Right atrium auricular region (tissue), 2 donors: ENCODE measurements at places on chromosomes 6 and 20. TPM values are rescaled to one million over a fixed set of nuclear protein-coding genes. Genes with fewer than 3 reads are reported as not detected.

GRCh38 chr6:39300739-39301138 lies 13.5 kb downstream of the KCNK17 start:
- no peak for DNase-seq

DNA sequence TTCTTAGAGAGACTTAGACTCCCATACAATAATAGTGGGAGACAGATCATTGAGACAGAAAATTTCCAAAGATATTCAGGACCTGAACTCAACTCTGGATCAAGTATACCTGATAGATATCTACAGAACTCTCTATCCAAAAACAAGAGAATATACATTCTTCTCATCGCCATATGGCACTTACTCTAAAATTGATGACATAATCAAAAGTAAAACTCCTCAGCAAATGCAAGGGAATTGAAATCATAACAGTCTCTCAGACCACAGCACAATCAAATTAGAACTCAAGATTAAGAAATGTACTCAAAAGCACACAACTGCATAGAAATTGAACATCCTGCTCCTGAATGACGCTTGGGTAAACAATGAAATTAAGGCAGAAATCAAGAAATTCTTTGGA lies 28.7 kb downstream of the PERP start:
- DNase-seq, result no peak

GRCh38 chr6:43749461-43749860 lies 20.6 kb upstream of the VEGFA start:
- no peak for DNase-seq

GRCh38 chr6:157533048-157533871 lies 152.3 kb downstream of the ZDHHC14 start:
- no peak for DNase-seq

DNA sequence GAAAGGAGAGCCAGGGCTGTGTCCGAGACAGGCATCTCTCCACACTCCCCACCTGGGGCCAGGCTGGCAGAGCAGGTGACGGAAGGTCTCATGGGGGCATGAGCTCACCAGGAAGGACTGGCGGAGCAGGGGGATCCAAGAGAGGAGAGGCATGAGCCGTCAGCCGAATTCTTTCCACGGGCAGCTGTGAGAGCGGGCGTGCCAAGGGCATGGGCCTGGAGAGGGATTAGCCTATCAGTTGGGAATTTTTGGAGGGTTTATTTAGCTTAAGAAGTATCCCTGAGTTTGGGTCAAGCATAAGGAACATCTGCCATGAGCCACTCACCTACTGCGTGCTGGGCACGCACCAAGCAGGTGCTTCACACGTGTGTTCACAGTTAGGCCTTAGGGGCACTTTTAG lies 60.2 kb upstream of the ZNFX1 start:
- DNase-seq, result no peak

DNA sequence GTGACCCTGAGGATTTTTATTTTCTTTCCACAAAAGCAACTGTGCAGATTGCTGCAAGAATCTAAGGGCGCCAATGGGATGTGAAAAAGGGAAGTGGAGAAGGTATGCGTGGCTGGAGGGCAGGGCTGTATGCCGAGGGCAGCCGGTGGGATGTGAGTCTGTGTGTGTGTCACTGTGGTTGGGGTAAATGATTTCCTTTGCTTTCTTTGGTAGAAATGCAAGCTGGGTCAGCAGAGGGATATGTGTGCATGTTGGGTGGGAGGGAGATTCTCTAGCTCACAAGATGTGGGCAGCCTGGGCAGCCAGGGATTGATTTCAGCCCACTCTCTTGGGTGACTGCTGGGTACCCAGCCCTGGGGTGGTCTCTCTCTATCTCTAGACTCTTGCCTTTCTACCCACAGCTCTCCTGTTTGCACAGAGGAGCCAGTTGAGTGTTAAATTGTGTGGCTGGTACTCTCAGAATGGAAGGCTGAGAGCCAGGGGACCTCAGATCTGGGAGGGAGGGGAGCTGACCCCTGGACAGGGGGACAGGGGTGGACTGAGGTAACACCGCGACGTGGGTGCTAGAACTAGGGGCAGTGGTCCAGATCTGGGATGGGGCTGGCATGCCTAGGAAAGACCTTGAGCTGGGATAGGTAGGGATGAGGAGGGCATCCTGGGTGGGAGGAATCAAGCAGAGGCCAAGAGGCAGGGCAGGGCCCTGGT lies 136.8 kb upstream of the RNF24 start:
- DNase-seq, result no peak

DNA sequence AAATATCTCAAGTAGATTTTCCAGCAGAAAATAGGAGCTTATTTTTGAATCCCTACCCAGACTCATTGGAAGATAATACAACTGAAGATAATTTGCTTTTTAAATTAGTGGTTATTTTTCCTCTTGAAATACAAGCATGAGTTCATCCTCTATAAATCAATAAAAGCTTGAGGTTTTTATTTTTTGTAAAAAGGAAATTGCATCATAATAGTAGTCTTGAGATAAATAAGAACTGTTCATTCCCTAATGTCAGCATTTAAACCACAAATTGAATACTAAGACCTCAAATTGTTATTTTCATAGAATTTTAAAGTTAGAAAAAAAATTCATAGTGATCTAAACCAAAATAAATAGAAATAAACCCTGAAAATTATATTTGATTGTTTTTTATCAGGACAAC lies 719.1 kb downstream of the CD109 start:
- no peak for DNase-seq

DNA sequence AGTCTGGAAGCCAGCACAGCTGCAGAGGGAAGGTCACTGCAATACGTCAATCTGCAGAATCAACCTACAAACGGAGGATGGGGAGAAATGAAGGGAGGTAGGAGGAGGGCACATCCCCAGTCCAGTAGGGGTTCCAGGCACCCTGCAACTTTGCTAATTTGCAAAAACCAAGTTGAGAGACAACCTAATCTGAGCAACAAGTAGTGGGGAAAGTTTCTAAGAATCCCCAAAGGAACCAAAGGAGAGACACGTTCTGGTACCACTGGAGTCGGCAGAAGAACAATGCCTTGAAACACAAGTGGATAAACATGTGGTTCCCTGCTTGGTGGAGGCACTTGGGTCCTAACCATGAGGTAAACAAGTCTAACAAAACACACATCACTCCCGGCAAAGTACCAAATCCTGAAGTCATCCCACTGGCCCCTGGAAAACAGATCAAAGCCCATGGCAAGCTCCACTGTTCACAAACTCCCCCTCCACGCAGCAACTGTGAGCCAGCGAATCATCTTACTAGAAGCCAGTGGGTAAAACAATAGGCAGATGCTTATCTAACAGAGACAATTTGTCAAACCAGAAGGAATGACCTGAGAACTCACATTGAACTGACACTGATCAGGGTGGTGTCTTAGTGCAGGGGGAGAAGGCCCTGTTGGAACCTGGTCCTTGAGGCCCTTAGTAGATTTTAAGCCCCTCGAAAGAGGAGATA lies 4.7 kb downstream of the MRPS18A start:
- no peak for DNase-seq

DNA sequence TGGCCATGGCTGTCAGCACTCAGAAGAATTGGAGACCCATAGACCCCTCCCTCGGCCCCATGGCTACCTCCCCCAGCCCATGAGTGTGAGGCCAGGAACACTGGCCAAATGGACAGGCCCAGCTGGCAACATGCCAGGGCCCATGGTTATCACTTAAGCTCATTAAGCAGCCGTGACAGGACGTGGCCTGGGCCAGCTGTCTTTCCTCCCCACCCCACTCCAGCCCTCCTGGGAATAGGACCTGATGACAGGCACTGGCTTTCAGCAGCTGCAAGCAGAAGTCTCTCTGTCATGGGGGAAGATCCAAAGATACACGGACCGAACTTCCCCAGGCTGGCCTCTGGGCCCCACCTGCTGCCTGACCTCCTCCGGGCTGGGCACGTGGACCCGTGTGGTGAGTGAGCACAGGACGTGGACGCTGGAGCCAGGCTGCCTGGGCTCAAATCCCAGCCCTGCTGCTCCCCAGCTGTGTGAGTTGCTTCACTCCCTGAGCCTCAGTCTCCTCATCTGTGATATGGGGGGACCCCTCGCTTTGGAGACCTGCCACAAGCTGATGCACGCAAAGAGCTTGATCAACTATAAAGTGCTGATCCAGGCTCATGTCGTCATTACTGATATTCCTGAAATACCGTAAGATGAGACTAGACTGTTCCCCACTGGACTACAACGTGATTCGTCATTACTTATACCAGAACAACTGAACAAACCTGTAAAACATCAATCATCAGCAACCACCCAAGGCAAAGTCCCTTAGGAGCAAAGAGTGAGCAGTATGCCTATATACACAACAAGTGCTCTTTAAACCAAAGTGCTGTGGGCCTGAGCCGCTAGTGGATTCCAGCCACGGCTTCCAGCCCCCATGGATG lies 22.0 kb upstream of the VSTM2L start:
- peak; percentile 67 for DNase-seq

GRCh38 chr20:62805711-62806382 lies 1.2 kb downstream of the OGFR start:
- DNase-seq, result peak; percentile 78

- no peak for DNase-seq
These were observed 98.5 kb downstream of the VEGFA start for GRCh38 chr6:43868467-43868866.

- no peak for DNase-seq
These were observed 80.6 kb downstream of the GJA10 start for GRCh38 chr6:89974834-89975233.

- DNase-seq, result no peak
These were observed 105.9 kb downstream of the TOX2 start for GRCh38 chr20:44020406-44021148.

- DNase-seq, result no peak
These were observed 48.9 kb downstream of the DCBLD1 start for GRCh38 chr6:117531346-117531745.

DNA sequence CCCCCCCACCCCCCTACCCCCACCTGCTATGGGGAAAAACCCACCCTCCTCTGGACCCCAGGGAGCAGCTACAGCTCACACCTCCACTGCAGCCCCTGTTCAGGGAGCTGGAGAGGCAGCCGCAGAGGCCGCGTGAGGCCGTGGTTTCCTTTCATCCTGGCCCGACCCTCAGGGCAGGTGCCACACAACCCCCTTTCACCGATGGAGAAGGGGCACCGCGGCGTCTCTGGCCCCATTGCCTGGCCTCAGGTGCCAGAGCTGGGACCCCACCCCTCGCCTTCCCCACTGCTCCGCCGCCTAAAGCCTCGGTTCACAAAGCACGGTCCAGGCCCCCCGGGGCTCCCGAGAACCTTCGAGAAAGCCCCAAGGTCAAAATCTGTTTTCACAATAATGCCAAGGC lies 11.8 kb upstream of the KCNQ2 start:
- DNase-seq, result no peak

DNA sequence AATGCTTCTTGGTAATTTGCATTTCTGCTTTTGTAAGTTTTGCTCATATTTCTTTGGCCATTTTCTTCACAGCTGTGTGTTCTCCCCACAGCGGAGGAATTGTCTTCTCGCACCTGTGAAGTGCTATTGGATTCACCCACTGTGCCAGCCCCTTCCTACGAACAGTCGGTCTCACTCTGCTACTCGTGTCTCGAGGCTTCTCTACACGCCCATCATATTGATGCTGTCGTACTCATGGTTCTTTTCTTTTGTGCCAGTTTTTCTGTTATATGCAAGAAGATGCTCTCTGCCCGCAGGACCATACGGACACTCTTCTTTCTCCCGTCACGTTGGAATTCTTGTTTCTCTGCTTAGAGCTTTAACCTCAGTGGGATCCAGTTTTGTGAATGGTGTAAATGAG lies 200.3 kb downstream of the DLL1 start:
- peak; percentile 30 for DNase-seq

OR2J3 gene
- not detected for total RNA-seq

PTPRK gene
- 24.5 TPM for total RNA-seq

BPIFB1 gene
- total RNA-seq, result not detected

RRAGD gene
- total RNA-seq, result 56.4 TPM

TCP11 gene
- not detected for total RNA-seq

KCNQ5 gene
- total RNA-seq, result 0.67 TPM

PBOV1 gene
- not detected for total RNA-seq
